ENCODE measurements at places on chromosomes 16 and 17.

GRCh38 chr17:32445074-32445415 lies 735 bp downstream of the PSMD11 start:
- peak; percentile 84 for DNase-seq

DNA sequence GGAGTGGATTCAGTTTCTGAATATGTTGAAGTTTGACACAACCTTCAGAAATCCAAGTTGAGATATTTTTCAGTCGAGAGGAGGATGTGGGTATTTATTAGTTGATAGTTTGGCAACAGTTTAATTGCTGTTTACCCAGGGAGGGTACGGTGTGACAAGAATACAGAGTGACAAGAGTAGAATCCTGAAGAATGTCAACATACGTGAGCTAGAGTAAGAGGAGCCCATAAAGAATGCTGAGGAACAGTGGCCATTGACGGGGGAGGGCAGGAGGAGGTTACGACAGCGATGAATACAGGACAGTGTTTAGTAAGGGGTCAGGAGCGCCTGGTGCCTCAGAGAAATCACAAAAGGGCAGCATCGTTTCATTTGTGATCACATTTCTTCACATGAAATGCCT lies 76.5 kb downstream of the AATF start:
- no peak for DNase-seq

DNA sequence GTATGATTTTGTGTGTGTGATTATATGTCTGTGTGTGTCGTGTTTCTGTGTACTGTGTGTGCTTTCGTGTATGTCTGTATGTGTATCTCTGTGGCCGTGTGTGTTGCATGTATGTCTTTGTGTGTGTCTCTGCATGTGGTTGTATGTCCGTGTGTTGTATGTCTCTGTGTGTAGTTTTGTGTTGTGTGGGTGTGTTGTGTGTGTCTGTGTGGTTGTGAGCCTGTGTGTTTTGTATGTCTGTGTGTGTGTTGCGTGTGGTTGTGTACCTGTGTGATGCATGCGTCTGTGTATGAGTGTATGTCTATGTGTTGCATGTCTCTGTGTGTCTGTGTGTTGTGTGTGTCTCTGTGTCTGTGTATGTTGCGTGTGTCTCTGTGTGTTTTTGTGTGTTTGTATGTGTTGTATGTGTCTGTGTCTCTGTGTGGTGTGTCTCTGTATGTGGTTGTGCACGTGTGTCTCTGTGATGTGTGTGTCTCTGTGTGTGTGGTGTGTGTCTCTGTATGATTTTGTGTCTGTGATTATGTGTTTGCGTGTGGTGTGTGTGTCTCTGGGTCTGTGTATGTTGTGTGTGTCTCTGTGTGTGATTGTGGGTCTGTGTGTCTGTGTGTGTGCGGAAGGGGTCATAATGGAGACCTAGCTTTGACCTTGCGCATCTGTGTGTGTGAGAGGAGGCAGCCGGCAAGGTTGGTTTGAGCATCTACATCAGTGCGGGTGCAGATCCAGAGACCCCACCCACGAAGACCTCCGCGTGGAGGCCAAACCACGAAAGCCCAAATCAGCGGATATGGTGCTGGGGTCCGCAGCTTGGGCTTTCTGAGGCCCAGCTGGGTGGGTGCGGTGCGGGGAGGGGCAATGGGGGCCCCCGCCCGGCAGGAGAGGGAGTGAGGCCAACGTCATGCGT lies 212.6 kb upstream of the GSE1 start:
- no peak for DNase-seq

DNA sequence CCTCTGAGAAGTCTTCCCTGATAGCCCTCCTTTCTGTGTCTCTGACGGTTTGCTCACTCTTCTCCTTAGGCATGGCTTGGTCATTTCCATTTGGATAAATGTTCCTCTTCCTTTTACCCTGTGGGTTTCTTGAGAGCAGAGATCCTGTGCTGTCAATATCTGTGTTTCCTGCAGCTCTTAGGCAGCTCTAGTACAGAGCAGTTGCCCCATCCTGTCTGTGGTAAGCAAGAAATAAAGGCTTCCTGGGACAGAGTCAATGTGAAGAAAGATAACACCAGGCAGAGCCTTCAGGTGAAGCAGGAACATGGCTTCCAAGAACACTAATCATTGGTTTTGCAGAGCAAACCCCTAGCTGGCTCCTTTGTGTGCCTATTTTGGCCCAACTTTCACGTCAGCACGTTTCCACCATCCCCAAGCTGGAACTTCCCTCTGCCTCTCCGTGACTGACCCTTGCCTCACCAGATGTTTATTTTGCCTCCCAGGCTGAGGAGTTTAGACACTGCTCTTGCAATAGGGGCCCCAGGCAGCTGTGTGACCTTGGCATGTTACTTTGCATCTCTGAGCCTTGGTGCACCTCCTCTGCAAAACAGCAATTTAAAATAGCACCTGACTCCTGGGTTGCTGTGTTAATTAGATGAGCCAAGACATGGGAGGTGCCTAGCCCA lies 49.6 kb upstream of the SIAH1 start:
- no peak for DNase-seq

DNA sequence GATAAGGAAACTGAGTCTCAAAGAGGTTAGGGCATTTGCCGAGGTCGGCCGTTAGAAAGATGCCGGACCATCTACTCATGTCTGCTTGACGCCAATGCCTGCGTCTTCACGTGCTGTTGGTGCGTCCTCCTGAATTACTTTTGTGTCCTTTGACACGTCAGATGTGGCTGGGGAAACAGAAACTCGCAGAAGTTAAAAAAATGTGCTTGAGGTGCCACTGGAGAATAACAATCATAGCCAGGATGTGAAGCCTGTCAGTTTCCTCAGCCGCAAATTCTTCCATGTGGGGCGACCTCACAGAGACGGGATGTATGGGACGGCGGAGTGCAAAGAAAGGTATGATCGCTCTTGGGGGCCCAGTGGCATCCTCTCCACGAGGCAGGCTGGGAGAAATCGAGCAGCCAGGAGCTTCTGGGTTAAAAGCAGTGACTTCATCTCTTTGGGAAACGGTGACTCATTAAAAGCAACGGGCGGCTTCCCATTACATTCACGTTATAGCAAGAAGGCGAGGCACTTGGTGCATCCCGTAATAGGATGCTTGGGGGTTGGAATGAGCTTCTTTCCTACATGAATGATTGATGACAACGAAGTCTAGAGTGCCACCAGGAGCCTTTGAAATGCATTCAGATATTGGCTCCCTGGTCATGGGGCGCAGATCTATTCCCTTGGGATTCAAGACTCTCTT lies 67.8 kb downstream of the BMERB1 start:
- DNase-seq, result peak; percentile 97

DNA sequence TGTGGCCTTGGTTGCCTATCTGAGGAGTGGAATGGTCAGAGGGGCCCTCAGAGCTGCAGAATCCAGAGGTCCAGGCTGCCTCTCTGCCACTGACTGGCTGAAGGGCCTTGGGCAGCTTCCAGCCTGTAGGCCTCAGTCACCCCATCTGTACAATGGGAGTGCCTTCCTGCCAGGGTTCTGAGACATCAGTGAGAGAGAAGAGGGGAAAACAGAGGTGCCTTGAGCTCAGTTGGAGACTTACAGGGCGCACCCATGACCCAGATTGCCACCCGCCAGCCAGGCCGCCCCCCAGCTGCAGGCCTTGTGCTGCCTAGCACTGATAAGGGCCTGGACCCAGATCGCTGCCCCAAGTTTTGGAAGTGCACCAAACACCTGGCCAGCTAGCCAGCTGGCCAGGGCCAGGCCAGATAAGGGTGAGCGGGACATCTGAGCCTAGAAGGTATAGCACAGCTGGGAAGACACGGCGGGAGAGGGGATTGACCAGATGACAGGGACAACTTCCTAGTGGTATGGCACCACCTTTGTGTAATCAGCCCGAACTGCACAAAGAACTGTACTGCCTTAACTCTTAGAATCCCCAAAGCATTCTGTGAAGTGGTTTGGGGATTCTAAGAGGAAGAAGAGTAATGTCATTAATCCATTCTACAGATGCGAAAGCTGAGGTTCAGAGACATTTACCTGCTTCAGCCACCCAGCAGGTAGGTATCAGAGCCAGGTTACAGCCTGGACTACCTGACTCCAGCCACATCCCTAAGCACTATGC lies 1.4 kb downstream of the SLC4A1 start:
- peak; percentile 19 for DNase-seq

DNA sequence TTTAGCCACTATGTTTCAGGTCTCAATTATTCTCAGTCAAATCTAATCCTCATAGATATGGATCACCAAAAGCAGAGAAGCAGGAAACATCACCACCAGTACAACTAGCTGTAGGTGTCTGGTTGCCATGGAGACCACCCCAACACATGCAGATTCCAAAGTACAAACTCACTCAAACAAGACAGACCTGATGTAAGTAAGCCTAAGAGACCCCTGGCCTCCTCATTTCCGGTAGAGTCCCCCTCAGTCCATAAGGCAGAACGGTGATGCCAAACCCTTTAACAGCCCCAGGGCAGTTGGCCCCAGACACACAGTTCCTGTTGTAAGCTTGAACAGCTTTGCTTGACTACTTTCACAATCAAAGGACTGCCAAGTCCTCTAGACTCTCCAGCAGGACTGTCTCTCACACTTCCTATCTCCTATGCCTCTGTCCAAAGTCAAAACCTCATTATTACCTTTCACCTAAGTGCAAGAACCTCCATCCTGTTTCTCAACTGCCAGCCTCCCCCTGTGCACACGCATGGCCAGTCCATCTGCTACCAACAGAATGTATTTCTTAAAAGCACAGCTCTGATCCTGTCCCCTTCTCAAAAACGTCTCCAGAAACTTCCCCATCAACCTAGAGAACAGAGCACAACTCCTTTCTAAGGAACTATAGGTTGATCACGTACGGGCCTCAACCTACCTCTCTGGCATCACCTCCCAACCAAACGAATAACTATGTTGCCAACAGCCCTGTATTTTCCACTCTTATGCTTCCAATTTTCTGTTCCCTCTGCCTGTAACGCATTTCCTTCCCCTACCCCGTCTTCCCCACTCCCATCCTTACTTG lies 23.9 kb downstream of the SLC39A11 start:
- no peak for DNase-seq

- peak; percentile 82 for DNase-seq
These were observed 8.8 kb downstream of the RSAD1 start for GRCh38 chr17:50487213-50488096.

DNA sequence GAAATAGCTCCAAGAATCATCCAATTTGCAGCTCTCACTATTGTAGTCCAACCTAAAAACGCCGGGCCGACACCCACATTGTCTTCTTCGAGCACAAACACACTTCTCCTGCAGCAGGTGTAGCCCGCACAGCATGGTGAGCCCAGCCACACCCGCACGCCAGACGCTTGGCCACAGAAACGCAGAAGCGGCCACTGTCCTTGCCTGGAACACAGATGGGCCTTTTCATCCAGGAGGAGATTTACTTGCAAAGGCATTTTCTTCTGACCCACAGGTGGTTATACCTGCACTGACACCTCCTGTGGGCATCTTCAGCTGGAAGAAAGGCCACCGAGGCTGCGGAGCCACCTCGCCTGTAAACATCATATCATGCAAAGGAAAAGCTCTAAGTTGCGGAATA lies 98.4 kb downstream of the ADCY9 start:
- DNase-seq, result no peak

DNA sequence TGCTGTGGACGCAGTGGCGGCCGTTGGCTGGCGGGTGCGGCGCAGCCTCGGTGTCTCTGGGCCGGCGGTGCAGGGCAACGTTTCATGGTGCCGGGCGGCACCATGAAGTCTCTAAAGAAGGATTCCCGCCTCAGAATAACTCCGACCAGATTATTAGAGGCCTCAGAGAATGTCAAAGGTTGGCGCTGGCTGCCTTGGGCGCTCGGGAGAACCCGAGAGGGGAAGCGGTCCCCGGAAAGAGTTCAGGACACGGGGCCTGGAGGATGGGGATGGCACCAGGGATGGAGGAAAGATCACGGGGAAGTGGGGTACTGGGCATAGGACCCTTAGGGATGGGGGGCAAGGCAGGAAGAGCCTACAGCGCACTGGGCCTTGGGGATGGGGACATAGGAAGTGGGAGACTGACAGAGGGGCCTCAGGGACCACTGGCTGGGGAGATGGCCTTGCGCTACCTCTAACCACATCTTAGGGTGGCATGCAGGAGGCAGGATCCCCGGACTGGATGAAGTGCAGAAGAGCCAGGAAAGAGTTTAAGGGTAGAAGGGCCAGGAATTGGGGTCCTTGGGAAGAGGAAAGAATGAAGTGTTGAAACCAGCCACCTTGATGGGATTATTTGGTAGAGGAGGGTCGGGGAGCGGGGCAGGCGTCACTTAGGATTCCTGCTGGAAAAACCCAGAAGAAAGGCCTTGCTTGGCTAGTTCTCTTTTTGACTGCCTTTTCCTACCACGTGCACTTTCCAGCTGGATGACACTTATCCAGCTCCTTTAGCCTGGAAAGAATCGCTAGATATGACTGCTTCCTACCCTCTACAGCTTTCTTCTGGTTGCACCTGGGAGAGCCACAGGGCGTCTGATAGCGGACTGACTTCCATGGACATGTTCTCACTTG lies 578 bp downstream of the MYCBPAP start:
- no peak for DNase-seq

GRCh38 chr16:57413733-57414132 lies 9.2 kb downstream of the CCL17 start:
- no peak for DNase-seq

GRCh38 chr17:73560661-73561060 lies 83.6 kb downstream of the SDK2 start:
- DNase-seq, result no peak

DNA sequence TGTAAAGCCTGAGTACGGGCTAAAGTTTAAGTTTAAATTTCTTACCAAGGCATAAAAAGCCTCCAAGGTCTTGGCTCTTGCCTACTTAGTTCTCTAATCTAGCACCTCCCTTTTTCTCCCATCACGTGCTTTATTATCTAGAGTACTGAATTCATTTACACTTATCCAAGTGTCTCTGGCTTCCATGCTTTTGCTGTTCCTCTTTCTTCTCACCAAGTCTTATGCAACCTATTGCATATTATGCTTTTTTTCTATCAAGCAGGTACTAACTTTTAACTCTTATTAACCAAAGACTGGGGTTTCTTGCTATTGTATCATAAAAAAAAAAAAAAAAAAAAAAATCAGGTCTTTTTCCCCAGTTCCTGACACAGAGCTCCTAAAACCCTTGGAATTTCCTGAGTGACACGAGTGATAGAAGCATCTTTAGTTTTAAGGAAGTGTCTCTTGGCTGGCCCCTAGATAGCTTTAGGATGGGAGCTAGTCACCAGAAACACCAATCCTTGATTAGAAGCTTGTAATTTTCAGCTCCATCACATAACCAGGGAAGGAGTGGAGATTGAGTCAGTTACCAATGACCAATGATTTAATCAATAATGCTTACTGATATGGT lies 44.9 kb downstream of the SSH2 start:
- DNase-seq, result no peak

GRCh38 chr17:50129353-50129727 lies 620 bp downstream of the SAMD14 start:
- DNase-seq, result no peak

DNA sequence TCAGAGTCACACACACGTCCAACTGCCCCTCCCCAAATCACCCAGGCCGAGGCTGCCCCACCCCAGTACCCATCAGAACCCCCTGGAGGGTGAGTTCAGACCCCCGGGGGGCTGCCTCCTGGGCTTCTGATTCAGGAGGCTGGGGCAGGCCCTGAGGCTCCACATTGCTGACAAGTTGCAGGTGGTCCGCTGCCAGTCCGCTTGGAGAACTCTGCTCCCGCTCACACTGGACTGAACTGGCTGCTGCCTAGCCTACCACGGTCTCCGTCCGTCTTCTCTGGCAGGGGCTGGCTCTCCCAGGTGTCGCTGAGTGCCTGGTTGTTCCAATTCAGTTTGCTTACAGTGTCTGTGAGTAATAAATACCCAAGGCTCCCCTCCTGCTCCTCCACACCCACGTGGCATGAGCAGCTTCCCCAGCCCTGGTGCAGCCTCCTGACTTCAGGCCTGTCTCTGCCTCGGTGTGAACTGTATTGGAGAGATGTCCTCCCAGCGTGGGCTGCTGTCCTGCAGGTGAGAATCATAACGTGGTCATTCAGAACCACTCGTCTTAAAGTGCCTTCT lies 163.4 kb downstream of the LAT start:
- no peak for DNase-seq
